ENCODE measurements at places on chromosomes 2 and 18. TPM values are rescaled to one million over a fixed set of nuclear protein-coding genes. Genes with fewer than 3 reads are reported as not detected.

- no peak for ATAC-seq
Measured at GRCh38 chr2:200625958-200626363, 40.1 kb downstream of the AOX1 start.

- no peak for ATAC-seq
Measured at GRCh38 chr2:146138820-146139219, 1618.9 kb upstream of the ZEB2 start.

- no peak for ATAC-seq
Measured at GRCh38 chr2:52881606-52882005, 886.0 kb upstream of the CHAC2 start.

GRCh38 chr18:65352186-65352585, 398.6 kb upstream of the CDH7 start:
- ATAC-seq: no peak

DNA sequence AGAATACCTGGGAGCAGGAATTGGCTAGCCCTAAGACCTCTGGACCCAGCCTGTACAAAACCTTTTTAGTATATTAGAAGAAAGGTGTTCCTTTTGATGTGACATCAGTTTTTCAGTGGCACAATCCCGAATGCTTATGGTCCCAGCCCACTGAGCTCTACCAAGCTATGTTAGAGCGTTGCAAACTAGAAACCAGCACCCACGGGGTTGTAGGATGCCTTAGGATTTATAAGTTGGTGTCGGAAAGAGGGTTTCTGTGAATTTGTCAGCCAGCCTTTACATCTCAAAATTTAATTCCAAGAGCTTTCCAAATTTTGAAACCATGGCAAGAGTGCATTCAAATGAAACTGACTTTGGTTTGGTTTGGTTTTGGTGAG, 499 bp upstream of the LMAN1 start:
- ATAC-seq: no peak

- ATAC-seq: peak; percentile 37
Measured at GRCh38 chr2:102099536-102100298, 42.8 kb upstream of the IL1R1 start.

DNA sequence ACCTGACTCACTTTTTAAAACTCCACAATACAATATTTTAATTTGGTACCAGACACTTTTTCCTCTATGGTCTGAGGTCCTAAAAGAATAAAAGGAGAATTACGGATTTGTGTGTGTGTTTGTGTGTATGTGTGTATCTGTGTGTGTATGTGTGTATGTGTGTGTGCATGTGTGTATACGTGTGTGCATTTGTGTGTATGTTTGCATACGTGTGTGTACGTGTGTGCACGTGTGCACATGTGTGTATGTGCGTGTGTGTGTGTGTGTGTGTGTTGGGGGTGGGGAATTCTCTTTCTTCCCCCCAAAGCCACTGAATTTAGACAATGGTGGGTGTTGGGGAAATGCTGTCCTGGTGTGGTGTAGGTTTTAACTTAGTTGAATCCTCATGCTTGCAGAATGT, 807.7 kb upstream of the SALL3 start:
- ATAC-seq: no peak

- peak; percentile 44 for ATAC-seq
Measured at GRCh38 chr2:151771599-151772358, 37.5 kb upstream of the NEB start.

GRCh38 chr2:37827911-37828511, 97.1 kb upstream of the RMDN2 start:
- ATAC-seq: no peak

DNA sequence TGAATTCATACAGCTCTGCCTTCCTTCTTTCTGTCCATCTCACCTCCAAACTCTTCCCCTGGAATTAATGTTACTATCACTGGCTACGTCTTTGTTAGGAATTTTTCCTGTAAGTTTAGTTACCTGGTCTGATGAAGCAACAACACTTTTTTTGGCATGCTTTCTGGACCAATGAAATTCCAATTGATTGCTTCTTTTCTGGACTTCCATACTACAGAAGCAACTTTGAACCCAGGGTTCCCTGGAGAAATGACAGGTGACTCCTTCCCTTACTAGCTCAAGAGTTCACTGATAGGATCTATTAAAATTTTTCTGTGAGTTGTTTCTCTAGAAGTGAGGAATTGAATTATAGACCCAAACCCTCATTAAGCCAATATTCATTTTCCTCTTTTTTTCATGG, 41.4 kb upstream of the STPG4 start:
- ATAC-seq: no peak

GRCh38 chr2:127610561-127610960, 35.4 kb upstream of the GPR17 start:
- ATAC-seq: no peak

GRCh38 chr2:8533923-8534322, 147.9 kb upstream of the ID2 start:
- ATAC-seq: no peak

- ATAC-seq: no peak
Measured at GRCh38 chr18:77054288-77054605, 78.3 kb downstream of the MBP start.

DNA sequence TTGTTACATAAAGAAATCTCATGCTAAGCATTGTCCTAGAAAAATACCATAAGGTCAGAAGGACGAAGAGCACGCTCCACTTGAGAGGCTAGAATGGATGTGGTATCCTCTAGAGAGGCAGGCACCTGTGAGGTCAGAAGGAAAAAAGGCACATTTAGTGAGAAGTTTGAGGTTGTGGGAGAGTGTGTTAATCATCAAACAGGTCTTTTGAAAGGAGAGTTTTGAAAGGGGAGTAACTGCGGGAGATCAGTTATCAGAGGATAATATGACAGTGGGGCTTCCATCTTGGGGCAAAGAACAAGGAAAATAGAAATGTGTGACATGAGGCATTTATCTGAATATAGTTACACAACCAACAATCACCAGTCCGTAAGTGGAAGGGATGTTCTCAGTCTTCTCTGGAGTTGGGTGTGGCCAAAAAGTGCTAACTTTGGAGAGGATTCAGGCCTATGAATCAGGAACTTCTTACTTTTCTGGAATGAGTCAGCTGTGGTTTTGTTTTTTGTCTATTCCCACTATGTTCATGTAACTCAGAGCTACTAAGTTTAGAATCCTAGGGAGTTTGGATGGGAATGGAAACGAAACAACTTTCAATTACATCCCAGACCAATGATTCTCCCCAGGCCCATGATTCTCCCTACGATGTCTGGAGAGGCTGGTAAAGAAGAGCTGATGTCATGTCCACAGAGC, 451.4 kb upstream of the ST6GAL2 start:
- peak; percentile 73 for ATAC-seq

DNA sequence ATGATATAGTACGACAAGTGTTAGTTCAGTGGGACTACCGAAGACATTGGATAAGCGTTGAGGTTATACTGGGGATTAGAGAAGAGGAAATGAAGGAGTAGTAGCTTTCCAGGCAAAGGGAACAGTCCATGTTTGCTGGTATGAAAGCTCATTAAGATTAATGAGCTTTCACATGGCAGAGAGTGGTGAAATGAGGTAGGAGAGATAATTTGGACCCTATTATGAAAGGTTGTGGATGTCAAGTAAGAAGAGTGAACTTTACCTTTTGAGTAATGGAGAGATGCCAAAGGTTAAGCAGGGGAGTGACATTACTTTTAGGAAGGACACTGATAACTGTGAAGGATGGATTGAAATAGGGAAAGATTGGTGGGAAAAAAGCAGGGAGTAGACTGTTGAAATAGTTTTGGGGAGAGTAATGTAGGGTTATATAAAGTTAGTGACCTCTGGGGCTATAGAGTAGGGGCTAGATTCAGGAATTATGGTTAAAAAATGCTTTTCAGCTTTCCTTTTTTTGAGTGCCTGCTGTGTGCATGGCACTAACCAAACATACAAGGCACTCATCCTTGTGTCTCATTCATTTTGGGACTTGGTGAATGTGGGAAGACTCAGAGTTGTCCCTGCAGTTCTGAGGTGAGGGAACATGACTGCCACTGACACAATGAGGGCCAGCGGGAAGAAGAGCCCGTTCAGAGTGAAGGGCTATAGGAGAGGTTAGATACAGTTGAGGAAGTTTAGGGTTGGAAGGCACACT, 87.2 kb upstream of the STON1 start:
- ATAC-seq: no peak

GRCh38 chr18:58069721-58070292, 25.8 kb downstream of the NEDD4L start:
- no peak for ATAC-seq

DNA sequence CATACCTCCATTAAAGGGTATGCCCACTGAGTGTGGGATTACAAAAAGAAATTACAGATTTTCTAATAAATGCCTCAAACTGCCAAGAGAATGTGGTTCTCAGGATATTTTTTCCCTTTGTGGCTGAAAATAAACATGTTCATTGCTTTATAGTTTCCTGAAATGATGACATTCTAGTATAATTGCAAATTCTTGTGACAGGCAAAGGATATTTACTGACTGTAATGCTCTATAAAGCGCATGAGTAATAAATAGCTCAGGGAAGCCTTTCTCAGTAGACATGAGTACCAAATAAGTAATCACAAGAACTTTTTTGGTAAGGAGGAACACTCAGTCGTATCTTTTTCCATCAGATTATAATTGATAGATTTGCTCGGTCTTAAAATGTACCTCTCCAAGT, 72.3 kb downstream of the FTCDNL1 start:
- no peak for ATAC-seq

DNA sequence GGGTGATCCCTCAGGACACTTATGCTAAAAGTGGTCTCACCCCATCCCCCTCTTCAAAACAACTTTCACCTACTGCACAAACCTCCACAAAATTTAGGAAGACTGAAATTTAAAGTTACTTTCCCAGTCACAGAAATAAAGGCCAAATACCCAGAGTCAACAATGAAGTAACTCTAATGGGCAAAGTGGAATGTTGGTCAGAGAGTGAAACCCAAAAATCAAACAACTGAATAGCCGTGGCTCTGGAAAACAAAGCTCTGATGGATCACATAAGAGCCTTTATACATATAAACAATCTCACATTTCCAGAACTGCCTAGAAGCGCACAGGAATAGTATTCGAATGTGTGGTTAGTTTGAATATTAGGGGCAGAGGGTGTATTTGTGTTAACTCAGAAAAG, 4.7 kb downstream of the ACVR1 start:
- no peak for ATAC-seq

GRCh38 chr2:217108086-217108485, 248.2 kb upstream of the TNP1 start:
- peak; percentile 24 for ATAC-seq

- no peak for ATAC-seq
Measured at GRCh38 chr2:110107092-110108079, 8.2 kb downstream of the MALL start.

DNA sequence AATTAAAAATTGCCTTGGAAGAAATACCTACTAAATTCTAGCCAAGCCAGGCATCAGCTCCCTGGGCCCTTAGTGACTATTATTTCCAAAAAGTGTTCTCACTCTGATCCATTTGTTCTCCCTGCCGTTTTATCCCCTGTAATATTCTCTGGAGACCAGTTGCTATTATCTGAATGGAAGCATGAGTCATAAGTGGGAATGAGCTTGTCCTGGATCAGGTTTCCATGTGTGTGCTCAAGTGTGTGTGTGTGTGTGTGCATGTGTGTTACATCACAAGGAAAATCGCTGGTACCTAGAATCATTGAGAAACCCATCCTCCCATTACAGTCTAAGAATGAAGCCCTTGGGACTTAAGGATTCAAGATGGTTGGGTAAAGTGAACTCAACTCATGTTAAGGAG, 130.3 kb upstream of the CXCR4 start:
- ATAC-seq: no peak

GRCh38 chr18:48868468-48869466, 82.0 kb downstream of the SMAD7 start:
- ATAC-seq: peak; percentile 59

DNA sequence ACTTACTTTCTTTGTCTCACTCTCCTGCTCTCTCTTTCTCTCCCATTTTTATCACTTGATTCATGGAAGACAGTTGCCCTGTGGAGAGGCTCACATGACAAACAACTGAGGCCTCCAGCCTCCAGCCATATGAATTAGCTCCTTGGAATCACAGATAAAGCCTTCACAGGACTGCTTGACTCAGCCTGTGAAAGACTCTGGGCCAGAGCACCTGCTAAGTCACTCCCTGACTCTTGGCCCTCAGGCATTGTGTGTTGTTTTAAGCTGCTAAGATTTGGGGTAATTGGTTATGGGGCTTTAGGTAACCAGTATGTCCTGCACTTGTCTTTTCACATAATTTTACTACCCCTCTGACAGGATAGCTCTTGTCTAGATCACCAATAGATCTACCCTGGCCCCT, 334.9 kb downstream of the SOX11 start:
- ATAC-seq: no peak

- ATAC-seq: peak; percentile 37
Measured at GRCh38 chr2:223944166-223944702, 901 bp downstream of the WDFY1 start.

DNA sequence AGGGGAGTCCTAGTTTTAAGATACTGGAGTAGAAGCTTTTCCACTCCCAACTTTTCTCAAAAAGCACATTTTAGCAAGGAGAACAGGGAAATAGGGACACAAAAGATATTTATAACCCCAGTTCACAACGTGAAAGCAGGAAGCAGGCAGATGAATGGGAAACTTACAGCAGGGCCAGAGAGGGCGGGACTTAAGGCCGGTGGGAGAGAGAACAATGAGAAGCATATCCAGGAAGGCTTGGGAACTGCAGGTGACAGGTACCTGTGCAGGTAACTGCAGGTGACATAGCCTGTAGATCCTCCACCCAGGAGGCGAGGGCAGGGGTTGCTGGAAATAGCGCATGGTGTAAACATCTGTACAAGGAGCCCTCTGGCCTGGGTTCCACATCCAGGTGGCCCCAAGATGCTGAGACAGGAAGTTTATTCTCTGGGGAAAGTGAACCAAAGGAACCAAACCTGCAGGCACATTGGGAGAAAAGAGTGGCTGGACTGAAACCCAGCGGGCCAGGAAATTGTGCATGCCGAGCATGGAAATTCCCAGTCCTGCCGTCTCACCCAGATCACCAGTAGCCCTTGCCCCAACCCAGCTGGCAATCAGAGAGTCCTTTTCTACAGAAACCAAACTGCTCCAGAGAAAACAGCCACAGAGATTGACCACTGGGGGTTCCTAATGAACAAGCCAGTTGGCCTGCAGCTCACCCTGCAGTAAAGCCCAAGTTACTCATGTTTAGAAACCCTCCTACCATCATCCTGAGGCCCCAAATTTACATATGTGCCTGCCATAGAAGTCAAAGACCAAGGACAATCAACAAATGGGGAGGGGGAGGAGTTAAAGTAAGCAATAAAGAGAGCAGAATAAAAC, 24.3 kb upstream of the COL6A3 start:
- peak; percentile 42 for ATAC-seq

SLC30A3 gene
- not detected for total RNA-seq

MYOM1 gene
- 0.32 TPM for total RNA-seq

HMSD gene
- 2.0 TPM for total RNA-seq

RUFY4 gene
- 0.12 TPM for total RNA-seq

OBSL1 gene
- total RNA-seq: 13.0 TPM

METTL21A gene
- total RNA-seq: 4.9 TPM

QPCT gene
- total RNA-seq: 5.9 TPM

NIF3L1 gene
- 23.2 TPM for total RNA-seq

CEBPZOS gene
- 23.6 TPM for total RNA-seq

All from esophagus mucosa (tissue), 1 donor.